Cardiac septum (tissue), 1 donor: ENCODE measurements at places on chromosomes 2 and 18.

GRCh38 chr2:118731413-118731812 is 116.0 kb downstream of the EN1 start:
- no peak for DNase-seq

GRCh38 chr2:27086724-27087593 is at the start of gene KHK:
Gene KHK (plus strand): TSS chr2:27086772. CDS start chr2:27087260, 488 bp downstream.
- no peak for DNase-seq

- DNase-seq = no peak
Observed at GRCh38 chr2:60552078-60552850, 1.2 kb downstream of the BCL11A start.

- no peak for DNase-seq
Observed at GRCh38 chr2:138329591-138329990, 172.0 kb upstream of the SPOPL start.

- DNase-seq = no peak
Observed at GRCh38 chr2:109032229-109032820, 43.3 kb upstream of the EDAR start.

DNA sequence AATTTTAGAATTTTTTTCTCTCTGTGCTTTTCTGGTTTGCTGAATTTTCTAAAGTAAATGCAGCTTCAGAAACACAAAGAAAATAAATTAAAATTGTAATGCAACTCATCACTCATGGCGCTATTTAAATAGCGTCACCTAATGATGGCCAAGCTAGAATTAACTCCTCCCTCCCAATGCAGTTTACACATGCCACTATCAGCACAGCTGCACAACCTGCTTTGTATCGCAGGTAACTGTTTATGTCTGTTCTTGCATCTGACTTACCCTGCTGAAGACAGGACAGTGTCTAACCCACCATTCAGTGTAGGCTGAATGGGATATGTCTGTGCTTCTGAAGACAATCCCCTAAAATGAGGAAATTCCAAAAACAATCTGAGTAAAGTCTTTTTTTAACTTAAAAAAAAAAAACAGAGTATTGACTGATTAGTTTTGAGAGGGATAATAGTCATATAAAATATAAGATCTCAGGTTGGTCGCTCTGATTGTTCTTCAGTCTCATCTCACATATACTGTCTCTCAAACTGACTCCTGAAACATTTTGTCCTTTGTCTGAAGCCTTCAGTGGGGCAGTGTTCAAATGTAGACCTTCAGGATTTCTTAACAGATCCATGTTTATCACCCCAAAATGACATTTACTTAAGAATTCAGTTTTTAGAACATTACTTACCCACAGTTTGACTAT is 271.4 kb downstream of the ZEB2 start:
- DNase-seq = no peak

GRCh38 chr2:99150706-99151105 is 4.0 kb downstream of the TSGA10 start:
- no peak for DNase-seq

GRCh38 chr18:62682371-62682770 is 33.0 kb upstream of the PHLPP1 start:
- DNase-seq = no peak

- DNase-seq = no peak
Observed at GRCh38 chr18:3824101-3824500, 374.1 kb downstream of the TGIF1 start.

GRCh38 chr2:229405796-229406195 is 134.7 kb upstream of the PID1 start:
- DNase-seq = no peak

DNA sequence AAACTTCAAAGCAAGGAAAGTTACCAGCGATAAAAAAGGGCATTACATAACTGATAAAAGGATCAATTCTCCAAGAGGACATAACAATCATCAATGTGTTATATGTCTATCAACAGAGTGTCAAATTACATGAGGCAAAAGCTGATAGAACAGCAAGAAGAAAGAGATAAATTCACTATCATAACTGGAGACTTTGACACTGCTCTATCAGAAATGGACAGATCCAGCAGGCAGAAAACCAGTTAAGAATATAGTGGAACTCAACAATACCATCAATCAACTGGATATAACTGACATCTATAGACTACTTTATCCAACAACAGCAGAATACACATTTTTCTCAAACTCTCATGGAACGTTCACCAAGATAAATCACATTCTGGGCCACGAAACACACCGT is 65.0 kb downstream of the ROCK2 start:
- no peak for DNase-seq

DNA sequence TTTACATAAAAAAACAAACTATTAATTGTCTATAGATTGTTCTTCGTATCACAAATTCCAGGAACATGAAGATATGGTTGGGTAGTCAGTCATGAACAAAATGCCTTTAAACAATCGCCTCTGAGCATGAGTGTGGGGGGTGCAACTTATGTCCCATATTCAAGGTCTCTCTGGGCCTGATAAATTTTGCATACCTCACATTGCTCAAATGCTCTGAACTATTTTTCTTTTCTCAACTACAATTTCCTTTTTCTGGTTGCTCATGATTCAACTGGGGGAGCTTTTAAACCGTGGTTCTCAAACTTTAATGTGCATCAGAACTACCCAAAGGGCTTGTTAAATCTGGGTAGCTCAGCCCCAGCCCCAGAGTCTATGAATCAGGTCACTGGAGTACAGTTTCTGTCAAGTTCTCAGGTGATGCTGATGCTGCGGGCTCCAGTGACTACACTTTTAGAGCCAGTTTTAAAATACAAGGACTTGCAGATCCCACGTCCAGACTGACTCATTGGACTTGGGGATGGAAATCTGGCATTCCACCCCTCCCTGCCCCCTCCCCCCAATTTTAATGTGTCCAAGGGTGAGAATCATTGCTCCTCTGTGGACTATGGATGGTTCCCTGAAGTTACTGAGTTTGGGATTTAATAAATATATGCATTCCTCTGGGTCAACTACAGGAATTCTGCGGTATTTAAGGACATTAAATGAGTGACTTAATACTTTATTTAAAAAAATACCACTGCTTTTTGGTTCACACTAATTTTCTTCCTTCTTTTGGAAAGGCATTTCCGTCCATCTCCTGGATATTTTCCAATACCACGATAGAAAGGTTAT is 1.5 kb upstream of the GPD2 start:
- DNase-seq = no peak

GRCh38 chr2:108934583-108935245 is 54.3 kb downstream of the EDAR start:
- no peak for DNase-seq

- no peak for DNase-seq
Observed at GRCh38 chr2:75787532-75788132, 76.9 kb upstream of the GCFC2 start.

- DNase-seq = peak; percentile 97
Observed at GRCh38 chr2:101151146-101151858, at the start of gene TBC1D8. Gene TBC1D8 (minus strand): TSS chr2:101151382. CDS start chr2:101151253, 129 bp downstream.

- DNase-seq = no peak
Observed at GRCh38 chr2:46448111-46448510, 31.3 kb upstream of the TMEM247 start.

- DNase-seq = no peak
Observed at GRCh38 chr18:63511285-63511684, 30.9 kb upstream of the SERPINB12 start.

DNA sequence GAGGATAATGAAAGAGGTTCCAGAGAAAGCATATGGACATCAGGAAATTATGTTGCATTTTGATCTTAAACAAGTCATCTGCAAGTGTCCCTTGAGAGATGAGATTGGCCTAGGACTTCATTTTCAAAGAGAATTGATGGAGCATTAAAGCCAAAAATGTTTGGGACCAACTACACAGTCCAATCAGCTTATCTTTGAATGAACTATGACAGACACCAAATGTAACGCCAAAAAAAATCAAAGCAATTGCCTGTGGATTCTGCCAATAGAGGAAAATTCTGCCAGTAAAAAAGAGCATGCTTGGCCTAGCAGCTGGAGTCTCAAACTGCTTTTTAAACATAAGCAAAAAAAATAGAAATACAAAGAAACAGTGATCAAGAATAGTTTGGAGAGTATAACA is 594.5 kb upstream of the CHAC2 start:
- DNase-seq = no peak

DNA sequence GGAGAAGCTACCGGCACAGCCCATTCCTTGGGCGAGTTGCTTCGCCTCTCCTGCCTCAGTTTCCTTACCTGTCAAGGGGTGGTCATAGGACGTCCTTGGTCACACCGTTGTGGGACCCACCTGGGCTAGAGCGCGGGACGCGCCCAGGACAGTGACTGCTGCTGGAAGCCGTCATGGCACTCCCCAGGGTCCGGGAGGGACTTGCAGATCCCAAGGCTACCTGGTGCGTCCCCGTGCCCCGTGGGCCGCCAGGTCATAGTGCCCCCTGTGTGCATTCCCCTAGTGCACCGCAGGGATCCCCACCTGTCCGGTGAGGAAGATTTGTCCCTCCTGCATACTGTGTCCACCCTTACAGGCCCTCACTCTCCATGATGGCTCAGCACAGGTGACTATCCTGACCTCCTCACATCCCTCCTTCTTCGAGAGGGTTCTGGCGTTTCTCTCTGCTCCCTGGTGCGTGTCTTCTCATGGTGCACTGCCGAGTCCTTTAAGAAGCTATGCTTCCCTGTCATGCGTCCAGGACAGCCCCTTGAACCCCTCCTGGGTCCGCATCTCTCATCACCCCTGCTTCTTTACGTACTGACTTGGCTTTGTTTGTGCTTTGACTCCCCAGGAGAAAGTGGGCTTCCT is 886 bp upstream of the STK25 start:
- no peak for DNase-seq

- DNase-seq = no peak
Observed at GRCh38 chr18:62464266-62464665, 58.6 kb upstream of the ZCCHC2 start.

- no peak for DNase-seq
Observed at GRCh38 chr18:73153271-73153670, 285.5 kb upstream of the NETO1 start.

DNA sequence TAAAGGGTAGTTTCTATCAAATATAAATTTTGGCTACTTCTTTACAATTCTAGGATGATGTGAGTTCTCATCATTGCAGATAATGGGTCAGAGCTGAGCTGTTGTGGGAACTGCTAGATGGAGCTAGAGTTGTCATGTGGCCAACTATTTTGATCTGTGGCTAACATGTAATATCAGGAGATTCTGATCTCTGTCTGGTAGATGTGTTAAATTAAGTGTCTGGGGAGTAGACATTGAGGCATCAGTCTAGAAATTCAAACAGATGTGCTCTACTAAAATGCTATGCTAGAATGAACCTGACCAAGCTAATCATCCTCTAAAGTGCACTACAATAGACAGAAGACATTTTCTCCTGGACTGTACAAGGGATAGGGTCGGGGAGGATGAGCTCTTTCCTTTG is 30.3 kb upstream of the DARS1 start:
- no peak for DNase-seq

DNA sequence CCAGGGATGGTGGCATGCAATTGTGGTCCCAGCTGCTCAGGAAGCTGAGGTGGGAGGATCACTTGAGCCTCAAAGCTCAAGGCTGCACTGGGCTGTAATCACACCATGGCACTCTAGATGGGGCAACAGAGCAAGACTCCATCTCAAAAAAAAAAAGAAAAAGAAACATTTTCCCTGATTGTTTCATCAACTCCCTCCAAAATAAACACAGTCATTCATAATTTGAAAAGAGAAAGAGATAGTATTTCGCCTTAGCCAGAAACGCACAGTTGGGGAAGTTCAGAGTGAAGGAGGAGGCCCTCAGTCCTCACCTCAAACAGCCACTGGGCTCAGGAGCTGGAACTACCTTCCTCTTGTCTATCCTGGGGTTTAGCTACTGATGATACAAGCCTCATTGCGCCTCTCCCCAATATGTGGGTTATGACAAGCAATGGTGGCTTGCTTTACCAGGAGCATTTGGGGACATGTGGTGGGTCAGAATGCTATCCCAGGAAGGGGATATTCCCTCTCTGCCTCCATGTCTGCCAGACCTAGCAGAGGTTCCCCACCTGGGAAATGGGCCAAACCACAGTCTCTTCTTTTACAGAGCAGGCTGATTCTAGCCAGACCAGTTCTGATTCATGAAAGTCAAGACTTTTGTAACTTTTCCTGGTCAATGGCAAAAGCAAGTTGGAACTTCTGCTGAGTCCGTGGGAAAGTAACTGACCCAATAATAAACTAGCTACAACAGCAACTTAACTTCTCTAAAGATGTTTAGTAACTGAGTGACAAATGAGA is 22.2 kb upstream of the TMEM87B start:
- no peak for DNase-seq

GRCh38 chr18:49243391-49243790 is 217.1 kb downstream of the DYM start:
- no peak for DNase-seq

DNA sequence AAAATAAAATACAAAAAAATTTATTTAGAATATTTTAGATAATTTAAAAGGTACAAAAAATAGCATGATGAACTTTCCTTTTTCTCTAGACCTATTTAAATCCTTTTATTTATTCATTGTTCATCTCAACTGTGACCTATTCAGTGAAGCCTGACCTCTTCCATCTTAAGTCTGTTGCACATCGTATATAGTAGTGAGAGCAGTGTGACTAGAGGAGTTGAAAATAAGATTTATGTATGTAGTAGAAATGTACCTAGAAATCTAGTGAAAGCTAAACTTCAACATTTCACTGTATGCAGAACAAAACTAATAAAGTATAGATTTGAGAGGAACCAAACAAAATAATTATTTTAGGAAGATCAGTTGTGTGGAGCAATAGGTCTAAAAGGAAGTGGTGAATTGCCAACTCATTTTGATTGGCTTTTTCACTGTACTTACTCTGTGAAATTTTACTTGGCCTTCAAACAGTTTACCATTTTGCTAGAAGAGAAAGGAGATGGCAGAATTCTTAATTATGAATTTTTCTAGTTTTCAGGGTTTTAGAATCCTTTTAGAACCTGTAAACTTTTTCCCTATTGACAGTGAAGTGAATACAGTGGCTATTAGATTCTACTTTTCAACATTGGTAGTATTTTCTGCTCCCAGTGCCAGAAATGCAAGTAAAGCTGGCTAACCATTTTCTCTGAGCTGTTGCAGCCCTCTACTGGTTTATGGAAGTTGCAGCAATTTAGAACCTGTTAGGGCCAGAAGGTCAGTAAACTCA is 11.0 kb downstream of the ANKRD12 start:
- no peak for DNase-seq

- peak; percentile 10 for DNase-seq
Observed at GRCh38 chr2:134491022-134491421, 227.8 kb downstream of the TMEM163 start.

GRCh38 chr2:237895544-237896506 is 36.4 kb downstream of the RAMP1 start:
- DNase-seq = peak; percentile 89

DNA sequence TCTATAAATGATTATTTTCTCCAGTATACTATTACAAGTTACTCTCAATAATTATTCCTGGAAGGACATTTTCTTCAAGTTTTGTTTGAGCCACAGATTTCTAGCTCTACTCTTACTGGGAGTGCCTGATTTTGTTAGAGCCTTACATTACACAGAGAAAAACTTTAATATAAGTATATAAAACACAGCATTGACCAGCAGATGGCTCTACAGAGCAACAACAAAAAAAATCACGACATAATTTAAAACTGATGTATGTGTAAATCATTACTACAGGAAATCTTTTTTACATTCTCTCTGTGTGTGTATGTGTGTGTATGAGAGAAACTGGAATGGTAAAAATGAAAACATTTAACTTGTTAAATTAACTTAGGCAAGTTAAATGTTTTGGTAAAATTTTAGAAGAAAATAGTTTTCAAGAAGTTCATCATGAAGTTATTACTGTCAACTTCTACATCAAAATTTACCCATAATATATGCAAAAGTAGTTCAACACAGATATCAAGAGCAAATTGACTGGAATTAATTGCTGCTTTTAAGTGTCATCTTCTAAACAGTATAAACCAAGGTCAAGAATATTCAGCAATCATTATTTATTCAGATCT is 103.3 kb downstream of the MDH1 start:
- DNase-seq = no peak

GRCh38 chr18:25075331-25075730 is 276.6 kb downstream of the ZNF521 start:
- DNase-seq = no peak
